Natural killer cell (primary cell): ENCODE measurements at places on chromosomes 1 and 21. TPM values are rescaled to one million over a fixed set of nuclear protein-coding genes. Genes with fewer than 3 reads are reported as not detected.

DNA sequence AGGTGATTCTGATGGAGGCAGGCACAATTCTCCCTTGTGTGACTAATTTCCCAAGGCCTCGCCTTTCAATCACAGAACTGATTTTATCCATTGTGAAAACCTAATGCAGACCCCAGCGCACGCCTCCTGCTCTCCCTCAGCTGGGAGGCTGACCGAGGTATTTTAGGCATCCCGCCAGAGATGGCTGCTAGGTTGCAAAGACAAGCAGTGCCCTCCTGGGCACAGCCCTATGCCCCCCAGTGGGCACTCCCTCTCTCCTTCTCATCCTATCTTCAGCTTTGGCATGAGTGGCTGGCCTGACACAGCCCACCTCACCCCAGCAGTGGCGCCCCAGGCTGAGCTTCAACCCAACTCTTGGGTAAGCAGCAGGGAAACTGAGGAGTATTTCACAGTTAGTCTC lies 24.2 kb upstream of the ZNF648 start:
- H3K4me3 ChIP-seq: no peak overlapping the region
- no peaks in the 10 kb centered on the region for H3K36me3 ChIP-seq
- H3K4me1 ChIP-seq: peaks cover 17% of the 10 kb centered on the region
- H3K27ac ChIP-seq: no peak overlapping the region

GRCh38 chr1:98732985-98733781 lies 71.7 kb downstream of the SNX7 start:
- no peak overlapping the region for H3K27ac ChIP-seq
- H3K4me3 ChIP-seq: no peak overlapping the region
- no peaks in the 10 kb centered on the region for H3K27me3 ChIP-seq
- H3K4me1 ChIP-seq: no peaks in the 10 kb centered on the region
- DNase-seq: no peak
- no peaks in the 10 kb centered on the region for H3K36me3 ChIP-seq

LMNA gene
- 504 TPM for total RNA-seq

DNA sequence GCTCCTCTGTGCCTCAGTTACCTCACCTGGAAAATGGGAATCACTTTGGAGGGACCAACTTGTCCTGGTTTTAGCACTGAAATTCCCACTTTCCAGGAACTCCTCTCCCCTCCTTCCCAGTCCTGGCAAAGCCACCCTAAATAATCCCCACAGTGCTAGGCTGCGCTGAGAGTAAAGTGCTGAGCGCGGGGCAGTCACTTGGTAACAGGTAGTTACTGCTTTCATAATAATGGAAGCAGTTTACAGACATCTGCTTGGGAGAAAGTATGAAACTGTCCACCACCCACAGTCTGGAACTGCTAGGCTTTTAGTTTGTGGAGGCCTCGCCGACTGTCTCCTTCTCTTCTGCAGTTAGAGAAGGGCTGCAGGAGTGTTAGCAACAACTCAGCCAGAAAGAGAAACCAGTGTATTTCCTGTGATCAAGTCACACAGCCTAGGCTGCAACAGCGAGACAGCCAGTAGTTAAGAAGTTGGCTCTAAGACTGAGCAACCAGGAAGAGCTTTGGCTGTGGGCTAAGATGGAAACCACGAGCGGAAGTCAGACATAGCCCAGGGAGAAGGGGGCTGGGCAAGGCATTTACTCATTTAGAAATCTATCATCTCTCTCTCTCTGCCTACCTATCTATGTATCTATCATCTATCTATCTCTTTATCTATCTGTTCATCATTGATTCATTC lies 30.8 kb upstream of the ABCG1 start:
- no peaks in the 10 kb centered on the region for H3K27me3 ChIP-seq
- H3K36me3 ChIP-seq: no peaks in the 10 kb centered on the region
- peak overlapping the region; percentile 89 for H3K27ac ChIP-seq
- DNase-seq: peak; percentile 70

TMOD4 gene
- not detected for total RNA-seq

- H3K4me1 ChIP-seq: no peaks in the 10 kb centered on the region
- no peaks in the 10 kb centered on the region for H3K27me3 ChIP-seq
- H3K4me3 ChIP-seq: no peak overlapping the region
- H3K27ac ChIP-seq: no peak overlapping the region
- H3K36me3 ChIP-seq: no peaks in the 10 kb centered on the region
These were observed 349.5 kb upstream of the VAMP3 start for GRCh38 chr1:7421471-7422075.

- H3K27me3 ChIP-seq: no peaks in the 10 kb centered on the region
- no peak overlapping the region for H3K27ac ChIP-seq
- no peak for DNase-seq
These were observed 24.4 kb downstream of the RRAGC start for GRCh38 chr1:38834937-38835827.

GRCh38 chr21:45923146-45923545 lies 58.4 kb upstream of the COL6A1 start:
- DNase-seq: peak; percentile 80
- H3K36me3 ChIP-seq: no peaks in the 10 kb centered on the region
- H3K27ac ChIP-seq: no peak overlapping the region

PLXNA2 gene
- 2.8 TPM for total RNA-seq

TFF1 gene
- not detected for total RNA-seq

DNA sequence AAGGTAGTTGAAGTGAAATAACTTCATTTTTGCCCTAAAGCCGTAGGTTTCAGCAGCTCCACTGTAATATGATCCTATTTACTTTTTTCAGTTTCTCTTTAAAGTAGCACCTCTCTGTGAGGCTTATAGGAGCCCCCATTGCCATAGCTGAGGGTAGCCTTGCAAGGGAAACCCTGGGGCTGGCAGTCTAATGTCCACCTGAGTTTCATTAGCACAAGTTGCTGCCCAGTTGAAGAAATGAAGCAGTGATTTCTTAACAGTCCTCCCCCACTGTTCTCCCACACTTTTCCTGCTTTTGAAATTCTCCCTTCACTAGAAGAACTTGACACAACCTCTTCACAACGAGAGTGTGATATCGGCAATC lies 1.5 kb downstream of the HMCN1 start:
- H3K27ac ChIP-seq: no peak overlapping the region
- H3K36me3 ChIP-seq: no peaks in the 10 kb centered on the region
- H3K27me3 ChIP-seq: peaks cover 40% of the 10 kb centered on the region

LGR6 gene
- total RNA-seq: 58.3 TPM

DNA sequence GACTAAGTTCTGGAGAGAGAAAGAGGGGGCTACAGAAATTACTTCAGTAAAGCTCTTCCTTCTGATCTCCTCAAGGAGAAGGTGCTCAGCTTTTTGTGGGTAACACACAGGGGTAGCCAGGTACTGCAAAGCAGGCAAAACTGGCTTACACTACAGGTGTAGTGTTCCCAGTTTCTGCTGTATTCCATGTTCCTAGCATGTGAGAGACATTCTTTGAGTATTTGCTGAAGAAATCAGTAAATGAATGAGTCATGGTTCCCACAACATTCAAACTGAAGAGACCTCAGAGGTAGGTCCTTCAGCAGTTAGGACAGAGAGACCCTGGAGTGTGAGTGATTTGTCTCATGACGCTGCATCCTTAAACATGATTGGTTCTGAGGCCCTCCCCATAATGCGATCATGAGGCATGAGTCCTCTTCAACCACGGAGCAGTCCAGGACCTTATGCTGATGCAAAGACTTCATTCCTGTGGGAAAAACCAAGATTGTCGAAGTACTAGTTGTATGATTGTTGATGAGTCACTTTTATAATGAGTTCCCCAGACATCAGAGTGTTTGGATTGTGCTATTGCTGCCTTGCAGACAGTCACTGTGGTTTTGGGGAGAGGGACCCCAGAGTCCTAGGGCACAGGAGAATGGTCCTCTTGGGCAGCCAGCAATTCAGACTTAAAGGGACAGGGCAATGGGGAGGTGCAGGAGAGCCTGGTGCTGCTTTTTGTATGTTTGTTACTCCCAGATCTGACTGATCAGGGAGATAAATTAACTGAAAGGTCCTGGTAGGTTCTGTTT lies 2.7 kb upstream of the OR10J4 start:
- no peaks in the 10 kb centered on the region for H3K4me1 ChIP-seq
- no peak overlapping the region for H3K4me3 ChIP-seq
- no peak overlapping the region for H3K27ac ChIP-seq
- H3K36me3 ChIP-seq: no peaks in the 10 kb centered on the region
- no peak for DNase-seq

DNA sequence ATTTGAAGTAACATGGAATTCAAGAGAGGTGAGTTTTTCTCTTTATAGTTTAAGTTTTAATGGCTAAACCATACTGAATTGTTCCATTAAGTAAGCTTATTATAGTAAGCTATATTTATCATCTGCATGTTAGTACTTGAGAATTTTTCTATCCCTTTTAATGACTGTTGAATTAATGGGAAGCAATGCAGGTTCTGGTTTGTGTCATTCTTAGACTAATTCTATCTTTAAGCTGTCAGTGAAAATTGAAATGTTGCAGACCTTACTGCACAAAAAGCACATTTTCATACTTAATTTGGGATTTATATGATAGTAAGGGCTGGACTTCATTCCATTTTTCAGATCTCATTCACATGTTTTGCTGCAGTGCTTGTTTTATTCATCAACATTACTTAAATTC lies 25.9 kb downstream of the SRSF11 start:
- H3K27ac ChIP-seq: no peak overlapping the region
- no peaks in the 10 kb centered on the region for H3K27me3 ChIP-seq

DNA sequence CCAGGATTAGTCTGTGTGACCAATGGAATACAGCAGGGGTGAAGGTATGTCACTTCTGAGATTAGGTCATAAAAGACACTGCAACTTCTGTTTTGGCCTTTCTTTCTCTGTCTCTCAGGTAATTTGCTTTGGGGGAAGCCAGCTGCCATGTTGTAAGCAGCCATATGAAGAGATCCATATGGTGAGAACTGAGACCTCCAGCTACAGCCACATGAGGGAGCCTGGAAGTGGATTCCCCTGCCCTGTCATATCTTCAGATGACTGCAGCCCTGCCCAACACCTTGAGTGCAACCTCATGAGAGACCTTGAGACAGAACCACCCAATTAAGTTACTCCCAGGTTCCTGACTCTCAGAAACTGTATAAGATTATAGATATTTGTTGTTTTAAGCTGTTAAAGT lies 70.1 kb upstream of the ESRRG start:
- no peak for DNase-seq
- no peaks in the 10 kb centered on the region for H3K4me1 ChIP-seq
- no peaks in the 10 kb centered on the region for H3K27me3 ChIP-seq
- no peaks in the 10 kb centered on the region for H3K36me3 ChIP-seq

DNA sequence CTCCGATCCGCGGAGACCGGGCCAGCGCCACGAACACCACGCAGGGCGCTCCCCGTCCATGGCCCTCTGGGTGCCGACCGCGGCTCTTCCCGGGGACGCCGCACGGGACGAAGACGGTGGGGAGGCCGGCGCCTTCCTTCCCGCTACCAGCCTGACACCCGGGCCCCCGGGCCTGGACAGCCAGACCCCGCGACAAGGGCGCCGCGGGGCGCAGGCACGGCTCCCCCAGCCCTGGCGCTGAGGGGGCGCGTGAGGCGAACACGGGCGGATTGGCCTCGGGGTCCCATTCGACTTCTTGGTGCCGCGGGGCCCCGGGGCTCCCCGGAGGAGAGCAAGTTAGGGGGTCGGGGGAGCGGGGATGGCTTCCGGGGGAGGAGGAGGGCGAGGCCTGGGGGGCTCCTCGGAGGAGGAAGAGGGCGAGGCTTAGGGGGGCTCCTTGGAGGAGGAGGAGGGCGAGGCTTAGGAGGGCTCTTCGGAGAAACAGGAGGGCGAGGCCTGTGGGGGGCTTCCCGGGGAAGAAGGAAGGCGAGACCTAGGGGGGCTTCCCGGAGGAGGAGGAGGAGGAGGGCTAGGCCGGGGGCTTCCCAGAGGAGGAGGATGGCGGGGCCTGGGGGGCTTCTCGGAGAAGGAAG lies 537 bp upstream of the KLHL17 start:
- H3K27me3 ChIP-seq: no peaks in the 10 kb centered on the region
- peak overlapping the region; percentile 50 for H3K4me3 ChIP-seq
- DNase-seq: no peak
- peaks cover 43% of the 10 kb centered on the region for H3K4me1 ChIP-seq
- peak overlapping the region; percentile 50 for H3K27ac ChIP-seq

- no peak for DNase-seq
- no peak overlapping the region for H3K27ac ChIP-seq
- no peaks in the 10 kb centered on the region for H3K27me3 ChIP-seq
These were observed 13.1 kb upstream of the KCNQ4 start for GRCh38 chr1:40770296-40771070.

- no peaks in the 10 kb centered on the region for H3K36me3 ChIP-seq
- H3K4me3 ChIP-seq: no peak overlapping the region
- H3K27me3 ChIP-seq: no peaks in the 10 kb centered on the region
- H3K27ac ChIP-seq: no peak overlapping the region
- no peak for DNase-seq
These were observed 40.1 kb downstream of the SERTAD4 start for GRCh38 chr1:210272666-210273065.

GRCh38 chr1:59755069-59755685 lies 59.6 kb upstream of the HOOK1 start:
- H3K4me3 ChIP-seq: no peak overlapping the region
- DNase-seq: no peak
- H3K4me1 ChIP-seq: peaks cover 5% of the 10 kb centered on the region

- no peak for DNase-seq
- H3K4me3 ChIP-seq: peak within 1 kb of the TSS; percentile 16
- peaks cover 11% of the 10 kb centered on the region for H3K4me1 ChIP-seq
- H3K36me3 ChIP-seq: no peaks in the 10 kb centered on the region
These were observed at the start of gene TACSTD2 for GRCh38 chr1:58576727-58577653. Gene TACSTD2 (minus strand): TSS chr1:58577252. CDS start chr1:58577156, 96 bp downstream.

CPT2 gene
- total RNA-seq: 7.6 TPM

DNA sequence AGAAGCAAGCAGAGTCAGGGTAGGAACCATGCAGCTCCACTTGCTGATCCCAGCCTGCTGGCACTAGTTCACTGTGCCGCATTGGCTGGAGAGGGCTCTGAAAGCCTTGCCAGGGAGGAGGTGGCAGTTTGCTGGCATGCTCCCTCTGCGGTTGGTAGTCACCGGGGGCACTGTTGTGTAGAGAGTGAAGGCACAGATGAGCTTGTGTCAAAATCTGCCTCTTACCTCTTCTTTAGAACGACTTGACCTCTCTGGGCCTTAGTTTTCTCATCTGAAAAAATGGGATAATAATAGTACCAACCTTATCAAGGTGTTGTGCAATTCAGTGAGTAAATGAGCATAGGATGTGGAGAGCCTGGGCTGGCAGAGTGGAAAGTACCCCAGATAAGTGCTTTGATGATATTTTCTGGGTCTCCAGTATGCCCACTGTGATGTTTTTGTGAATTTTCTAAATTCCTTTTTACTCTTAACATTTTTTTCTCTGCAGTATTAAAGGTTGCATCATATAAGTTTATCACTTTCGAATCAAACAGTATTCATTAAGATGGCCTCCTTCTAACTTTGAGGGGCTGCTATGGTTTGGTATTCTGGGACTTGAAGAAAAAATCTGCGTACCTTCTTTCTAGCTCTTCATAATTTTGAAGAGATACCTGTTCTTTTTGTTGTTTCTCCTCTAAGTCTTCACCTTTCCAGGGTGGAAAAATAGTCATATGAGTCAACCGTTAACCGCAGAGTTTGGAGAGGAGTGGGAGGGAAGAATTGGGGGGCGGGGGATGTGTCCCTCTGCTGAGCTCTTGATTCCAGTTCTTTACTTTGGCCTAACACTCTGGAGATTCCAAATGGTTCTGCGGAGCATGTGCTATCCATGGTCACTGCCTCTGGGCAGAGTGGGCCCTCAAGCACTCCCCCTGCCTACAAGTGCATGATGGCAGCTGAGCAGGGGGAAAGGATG lies 26.8 kb downstream of the SZRD1 start:
- no peaks in the 10 kb centered on the region for H3K27me3 ChIP-seq
- peaks cover 39% of the 10 kb centered on the region for H3K4me1 ChIP-seq
- no peak overlapping the region for H3K4me3 ChIP-seq
- peaks cover 49% of the 10 kb centered on the region for H3K36me3 ChIP-seq

GRCh38 chr1:158864595-158864994 lies 33.4 kb downstream of the MNDA start:
- H3K4me3 ChIP-seq: no peak overlapping the region
- H3K27ac ChIP-seq: no peak overlapping the region
- no peaks in the 10 kb centered on the region for H3K36me3 ChIP-seq
- H3K4me1 ChIP-seq: no peaks in the 10 kb centered on the region
- DNase-seq: no peak
